NCI-H1417 (cell line): ENCODE measurements at places on chromosomes 1 and 21.

- DNase-seq = no peak
Observed at GRCh38 chr21:24208562-24209260, 1398.6 kb downstream of the MRPL39 start.

DNA sequence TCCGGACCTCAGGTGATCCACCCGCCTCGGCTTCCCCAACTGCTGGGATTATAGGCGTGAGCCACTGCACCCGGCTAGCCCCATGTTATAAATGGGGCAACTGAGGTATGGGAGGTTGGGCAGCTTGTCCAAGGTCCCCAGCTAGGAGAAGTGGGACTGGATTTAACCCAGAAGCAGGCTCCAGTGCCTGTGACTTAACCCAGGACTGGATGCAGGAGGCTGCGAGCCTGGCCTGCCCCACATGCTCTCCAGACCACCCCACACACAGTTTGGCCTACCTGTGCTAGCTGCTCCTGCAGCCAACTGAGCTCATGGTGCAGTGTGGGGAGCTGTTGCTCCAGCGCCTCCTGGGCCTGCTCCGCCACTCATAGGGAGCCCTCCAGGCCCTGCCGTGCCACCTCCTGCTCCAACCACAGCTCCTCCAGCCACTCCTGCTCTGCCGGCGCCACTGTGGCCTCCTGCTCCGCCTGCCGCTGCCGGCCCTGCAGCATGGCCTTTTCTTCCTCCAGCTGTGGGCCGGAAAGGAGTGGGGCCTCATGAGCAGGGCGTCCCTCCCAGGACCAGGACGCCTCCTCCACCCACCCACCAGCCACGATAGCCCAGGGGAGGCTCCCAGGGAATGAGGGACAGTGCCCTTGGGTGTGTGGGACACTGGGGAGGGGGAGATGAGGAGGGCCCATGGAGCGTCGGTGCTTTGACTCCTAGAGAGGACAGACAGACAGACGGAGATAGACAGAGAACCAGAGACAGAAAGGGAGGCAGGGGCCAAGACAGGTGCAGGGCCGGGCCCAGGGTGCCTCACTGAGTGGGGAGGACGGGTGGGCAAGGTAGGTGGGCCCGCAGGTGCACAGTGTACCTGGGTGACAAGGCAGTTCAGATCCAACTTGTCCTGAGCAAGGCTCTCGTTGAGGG lies 12.4 kb upstream of the NBPF1 start:
- no peak for DNase-seq

DNA sequence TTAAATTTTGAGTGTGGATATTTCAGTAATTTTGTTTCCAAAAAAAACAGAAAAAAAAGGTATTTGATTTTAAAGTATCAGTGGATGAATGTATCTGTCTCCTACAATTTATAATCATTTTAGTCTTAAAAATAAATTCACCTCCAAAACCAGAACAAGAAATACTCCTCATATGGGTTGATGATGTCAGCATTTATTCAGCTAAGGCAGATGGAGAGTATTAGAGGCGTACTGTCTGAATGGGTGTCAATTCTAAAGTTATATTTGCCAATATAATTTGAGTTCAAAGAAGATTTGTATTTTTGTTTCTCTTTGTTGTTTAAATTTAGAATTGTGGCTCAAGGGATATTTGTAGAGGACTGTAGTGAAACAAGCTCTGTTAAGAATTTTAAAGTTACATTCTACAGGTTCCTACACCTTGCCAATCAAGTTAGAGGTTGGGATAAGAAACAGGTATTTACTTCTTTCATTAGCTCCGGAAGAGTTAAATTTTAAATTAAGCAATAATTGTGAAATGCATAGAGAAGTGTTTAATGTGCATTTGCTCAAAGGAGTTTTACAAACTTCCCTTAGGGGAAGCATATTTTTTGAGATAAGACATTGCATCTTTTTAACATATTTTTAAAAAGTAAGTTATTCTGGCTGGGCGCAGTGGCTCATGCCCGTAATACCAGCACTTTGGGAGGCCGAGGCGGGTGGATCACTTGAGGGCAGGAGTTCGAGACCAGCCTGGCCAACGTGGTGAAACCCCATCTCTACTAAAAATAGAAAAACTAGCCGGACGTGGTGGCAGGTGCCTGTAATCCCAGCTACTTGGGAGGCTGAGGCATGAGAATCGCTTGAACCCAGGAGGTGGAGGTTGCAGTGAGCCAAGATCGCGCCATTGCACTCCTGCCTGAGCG lies 1.2 kb downstream of the PLA2G4A start:
- no peak for DNase-seq

DNA sequence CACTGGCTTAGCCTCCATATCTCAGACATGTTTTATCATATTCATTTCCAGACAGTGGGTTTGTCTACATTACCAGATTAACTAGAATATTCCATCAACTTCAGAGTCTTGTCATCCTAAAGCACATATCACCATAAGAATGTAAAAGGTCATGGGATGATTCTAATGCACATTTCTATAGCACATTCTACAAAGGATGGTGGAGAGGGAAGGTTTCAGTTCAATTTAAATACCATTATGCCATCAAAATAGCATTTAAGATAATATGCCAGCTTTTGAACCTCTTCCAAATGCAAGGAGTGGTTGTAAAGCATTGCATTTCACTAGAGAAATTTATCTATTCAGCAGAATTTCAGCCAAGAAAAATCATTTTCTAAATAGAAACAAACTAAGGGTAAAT lies 970.5 kb downstream of the TTLL7 start:
- no peak for DNase-seq

DNA sequence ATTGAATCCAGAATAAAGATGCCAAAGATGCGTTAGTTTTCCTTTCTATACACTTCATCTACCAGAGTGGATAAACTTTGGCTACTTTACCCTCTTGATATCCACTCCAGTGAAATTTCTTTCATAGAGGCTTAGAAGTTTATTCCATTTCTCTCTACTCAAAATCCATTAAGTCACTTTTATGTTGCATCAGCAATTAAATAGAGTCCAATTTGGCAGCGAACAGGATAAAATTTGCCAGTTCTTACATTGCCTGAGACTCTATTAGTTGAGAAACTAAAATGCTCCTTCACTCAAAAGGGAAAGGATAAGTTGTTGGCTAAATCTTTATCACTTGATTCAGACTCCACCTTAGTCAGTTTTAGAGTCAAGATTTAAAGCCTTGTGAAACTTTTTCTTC lies 57.9 kb downstream of the ACBD6 start:
- DNase-seq = no peak

GRCh38 chr1:108016451-108016920 lies 51.5 kb upstream of the VAV3 start:
- no peak for DNase-seq

- DNase-seq = peak; percentile 10
Observed at GRCh38 chr1:26686795-26687194, 9.0 kb upstream of the ARID1A start.

DNA sequence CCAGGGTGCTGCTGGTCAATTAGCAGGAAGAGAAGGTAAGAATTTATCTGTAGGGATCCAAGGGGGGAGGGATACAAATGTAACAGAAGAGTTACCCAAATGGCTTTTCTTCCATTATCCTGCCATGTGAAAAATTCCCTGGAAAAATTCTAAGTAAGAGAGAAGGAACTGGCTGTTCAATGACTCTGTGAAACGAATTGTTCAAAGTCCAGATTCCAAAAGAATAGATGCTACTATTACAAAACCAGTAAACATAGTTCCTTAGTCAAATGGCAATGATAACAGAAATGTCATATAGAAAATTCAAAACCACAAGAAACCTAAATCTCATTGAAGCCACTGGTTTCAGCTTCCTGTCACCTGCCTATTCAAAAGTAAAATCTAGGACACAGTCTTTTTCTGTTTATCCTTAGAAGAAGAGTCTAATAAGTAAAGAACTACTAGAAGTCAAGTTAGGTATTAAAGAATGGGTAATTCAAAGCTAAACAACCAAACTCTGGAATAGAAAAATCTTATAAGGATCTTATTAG lies 102.6 kb downstream of the ZNF644 start:
- no peak for DNase-seq

GRCh38 chr1:35641233-35641866 lies at the start of gene PSMB2:
Gene PSMB2, minus strand, starts transcription at chr1:35641526. Its CDS starts 94 bp downstream, at chr1:35641432.
- DNase-seq = peak; percentile 97

DNA sequence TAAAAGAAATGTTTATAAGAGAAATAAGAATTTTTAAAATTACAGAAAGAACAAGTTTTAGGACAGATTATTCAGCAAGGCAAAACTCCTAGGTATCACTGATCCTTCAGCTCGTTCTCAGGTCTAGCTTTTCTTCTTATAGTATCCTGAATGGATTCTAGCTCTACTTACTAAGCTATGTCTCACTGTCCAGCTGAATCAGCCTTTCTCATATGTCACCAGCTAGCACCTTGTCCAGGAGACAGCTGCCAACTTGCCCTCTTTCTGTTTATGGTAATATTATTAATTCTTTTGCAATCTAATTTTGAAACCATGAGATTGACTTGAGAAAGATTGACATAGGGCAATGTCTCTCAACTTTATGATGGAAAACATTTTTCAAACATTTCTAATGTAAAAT lies 159.9 kb downstream of the LYPLAL1 start:
- DNase-seq = no peak

DNA sequence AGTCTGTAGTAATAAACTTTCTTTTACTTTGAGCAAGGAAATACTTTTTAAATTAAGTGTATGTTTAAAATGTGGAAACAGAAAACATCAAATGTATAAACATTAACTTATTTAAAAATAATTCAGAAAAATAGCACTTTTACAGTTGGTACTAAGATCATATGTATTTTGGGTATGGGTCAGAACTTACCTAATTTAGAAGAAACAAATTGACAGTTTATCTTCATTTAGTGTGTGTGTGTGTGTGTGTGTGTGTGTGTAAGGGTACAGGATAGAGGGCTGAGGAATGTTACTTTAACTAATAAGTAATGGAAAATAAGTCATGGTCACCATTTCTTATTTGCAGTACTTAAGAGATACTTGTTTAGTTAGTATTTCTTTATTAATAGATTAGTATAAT lies 3.3 kb downstream of the MAN1A2 start:
- DNase-seq = no peak

DNA sequence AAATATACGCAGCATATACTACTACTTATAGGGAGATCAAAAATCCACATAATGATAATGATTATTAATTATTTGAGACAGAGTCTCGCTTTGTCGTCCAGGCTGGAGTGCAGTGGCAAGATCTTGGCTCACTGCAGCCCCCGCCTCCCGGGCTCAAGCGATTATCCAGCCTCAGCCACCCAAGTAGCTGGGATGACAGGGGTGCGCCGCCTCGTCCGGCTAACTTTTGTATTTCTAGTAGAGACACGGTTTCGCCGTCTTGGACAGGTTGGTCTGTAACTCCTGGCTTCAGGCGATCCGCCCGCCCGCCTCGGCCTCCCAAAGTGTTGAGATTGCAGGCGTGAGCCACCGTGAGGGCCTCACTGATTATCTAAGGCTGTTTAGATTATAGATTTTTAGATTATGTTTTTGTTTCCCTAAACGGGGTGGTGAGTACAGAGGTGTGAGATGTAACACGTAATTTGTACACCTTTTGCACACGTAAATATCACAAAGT lies 548 bp upstream of the SLC25A33 start:
- DNase-seq = no peak

DNA sequence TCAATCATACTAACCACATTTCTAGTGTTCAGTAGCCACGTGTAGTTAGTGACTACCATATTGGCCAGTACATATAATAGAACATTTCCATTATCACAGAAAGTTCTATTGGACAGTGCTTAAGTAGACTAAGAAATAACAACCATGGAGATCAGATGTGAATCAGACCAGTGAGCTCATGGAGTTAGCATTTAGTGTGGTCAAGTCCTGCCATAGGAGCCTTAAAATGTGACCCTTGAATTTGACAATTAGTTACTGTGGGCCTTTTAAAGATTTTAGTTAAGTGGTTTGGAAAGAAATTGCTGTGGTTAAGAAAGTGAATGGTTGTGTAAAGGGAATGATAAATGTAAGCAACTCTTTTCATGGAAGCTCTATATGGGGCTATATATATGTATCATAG lies 123.4 kb downstream of the POU2F1 start:
- no peak for DNase-seq

- DNase-seq = no peak
Observed at GRCh38 chr21:28338701-28339305, 653.9 kb downstream of the LTN1 start.

DNA sequence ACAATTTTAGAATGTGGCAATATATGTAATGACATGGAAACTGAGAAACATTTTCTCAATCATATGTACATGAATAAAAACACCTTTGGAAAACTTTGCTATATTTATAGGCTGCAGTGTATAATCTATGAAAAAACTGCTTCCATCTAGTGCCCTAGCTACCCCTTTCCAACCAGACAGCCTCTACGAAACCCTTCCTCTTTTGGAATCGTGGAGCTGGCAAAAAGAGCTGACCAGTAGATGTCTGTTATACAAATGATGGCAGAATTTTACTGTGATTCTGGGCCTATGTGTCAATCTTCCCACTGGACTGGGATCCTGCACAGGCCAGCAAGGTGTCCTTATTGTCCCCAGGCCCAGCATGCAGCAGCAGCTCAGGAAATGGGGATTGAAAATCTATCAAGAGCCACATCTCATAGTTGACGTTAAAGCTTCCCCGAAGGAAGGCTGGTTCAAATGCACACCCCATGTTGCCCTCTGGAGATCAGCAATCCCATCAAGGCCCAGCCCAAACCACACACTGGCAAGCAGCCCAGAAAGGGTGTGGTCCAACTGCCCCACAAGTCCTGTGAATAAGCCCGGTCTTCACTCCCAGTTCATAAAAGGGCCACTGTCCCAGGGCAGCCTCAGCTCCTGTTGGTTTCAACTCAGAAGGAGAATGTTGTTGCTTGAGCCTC lies 8.8 kb upstream of the FAM20B start:
- no peak for DNase-seq

DNA sequence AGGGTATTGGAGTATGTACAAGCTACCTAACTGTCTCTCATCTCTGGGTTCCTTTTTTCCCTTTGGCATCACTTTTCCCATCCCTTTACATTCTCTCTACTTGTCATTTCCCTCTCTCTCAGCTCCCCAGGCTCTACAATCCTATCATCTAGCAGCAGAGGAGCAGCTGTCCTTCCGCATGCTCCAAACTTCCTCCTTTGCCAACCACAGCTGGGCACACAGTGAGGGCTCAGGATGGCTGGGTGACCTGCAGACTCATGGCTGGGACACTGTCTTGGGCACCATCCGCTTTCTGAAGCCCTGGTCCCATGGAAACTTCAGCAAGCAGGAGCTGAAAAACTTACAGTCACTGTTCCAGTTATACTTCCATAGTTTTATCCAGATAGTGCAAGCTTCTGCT lies 561 bp downstream of the CD1E start:
- no peak for DNase-seq
